ENCODE measurements at places on chromosomes 6 and 20.

GRCh38 chr20:41370176-41370575, 3.6 kb upstream of the EMILIN3 start:
- no peak for DNase-seq

DNA sequence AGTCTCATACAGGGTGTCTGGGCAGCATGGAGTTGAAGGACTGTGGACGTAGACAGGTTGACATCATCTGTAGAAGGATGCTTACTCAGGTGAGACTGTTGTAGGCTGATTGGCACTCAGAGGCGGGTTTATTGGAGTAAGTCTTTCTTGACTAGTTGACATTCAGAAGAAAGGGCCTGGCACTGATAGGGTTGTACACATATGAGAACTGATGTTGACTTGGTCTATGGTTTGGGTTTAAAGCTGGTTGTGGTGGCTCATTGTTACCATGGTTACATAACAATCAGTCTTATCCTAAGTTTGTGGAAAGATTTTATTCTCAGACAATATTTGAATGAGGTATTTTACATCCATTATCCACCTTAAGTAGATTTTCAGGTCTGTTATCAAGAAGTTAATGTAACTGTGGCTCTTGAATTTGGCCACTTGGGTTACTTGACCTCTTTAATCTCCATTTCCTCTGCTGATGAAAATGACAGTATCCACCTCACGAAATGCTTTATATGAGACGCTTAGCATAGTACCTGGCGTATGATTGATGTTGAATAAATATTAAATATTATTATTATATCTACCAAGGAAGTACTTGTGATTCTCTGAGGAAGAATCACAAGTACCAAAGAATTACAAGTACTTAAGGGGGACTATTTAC, 109.3 kb downstream of the DNAH8 start:
- no peak for DNase-seq

- DNase-seq: peak; percentile 37
Measured at GRCh38 chr20:4613718-4614620, 107.7 kb upstream of the PRND start.

- no peak for DNase-seq
Measured at GRCh38 chr20:21136015-21136732, 10.3 kb downstream of the KIZ start.

- no peak for DNase-seq
Measured at GRCh38 chr20:33814238-33814712, 3.1 kb downstream of the CHMP4B start.

- no peak for DNase-seq
Measured at GRCh38 chr6:34240329-34241248, 3.9 kb downstream of the HMGA1 start.

- DNase-seq: no peak
Measured at GRCh38 chr6:158168040-158168289, at the start of gene SERAC1. TSS of gene SERAC1 (minus strand) at chr6:158168262. CDS start at chr6:158158363, 9,899 bp downstream.

DNA sequence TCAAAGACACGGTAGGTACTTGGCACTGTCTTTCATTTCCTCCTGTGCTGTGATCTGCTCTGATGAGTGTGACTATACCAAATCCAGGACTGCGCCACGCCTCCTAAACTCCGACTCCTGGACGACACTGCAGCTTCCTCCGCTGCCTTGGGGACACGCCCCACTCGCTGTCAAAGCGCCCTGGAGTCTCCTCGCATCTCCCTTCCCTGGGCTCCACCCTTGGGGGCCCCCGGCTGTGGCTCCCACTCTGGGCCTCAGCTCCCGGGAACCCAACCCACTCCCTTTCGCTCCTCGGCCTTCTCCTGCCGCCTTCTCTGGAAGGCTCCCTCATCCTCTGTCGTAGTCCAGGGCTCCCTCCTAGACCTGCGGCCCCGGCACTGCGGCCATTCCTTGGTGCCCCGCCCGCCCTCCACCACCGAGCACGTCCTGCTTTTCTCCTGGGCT, 61.2 kb downstream of the RSPH3 start:
- no peak for DNase-seq

DNA sequence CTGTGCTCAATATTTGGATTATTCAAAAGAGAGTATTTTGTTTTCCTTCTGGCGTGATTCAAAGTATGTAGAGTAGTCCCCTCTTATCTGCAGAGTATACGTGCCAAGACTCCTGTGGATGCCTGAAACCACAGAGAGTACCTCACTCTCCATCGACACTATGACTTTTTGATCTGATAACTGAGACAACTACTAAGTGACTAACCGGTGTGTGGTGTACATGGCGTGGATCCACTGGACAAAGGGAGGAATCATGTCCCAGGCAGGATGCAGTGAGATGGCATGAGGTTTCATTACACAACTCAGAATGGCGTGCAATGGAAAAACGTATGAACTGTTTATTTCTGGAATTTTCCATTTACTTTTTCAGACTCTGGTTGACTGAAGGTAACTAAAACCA, 112.2 kb upstream of the PDE7B start:
- no peak for DNase-seq

GRCh38 chr20:50093240-50093639, 19.7 kb downstream of the UBE2V1 start:
- DNase-seq: no peak

- DNase-seq: peak; percentile 48
Measured at GRCh38 chr20:10309326-10309725, 90.7 kb downstream of the SNAP25 start.

DNA sequence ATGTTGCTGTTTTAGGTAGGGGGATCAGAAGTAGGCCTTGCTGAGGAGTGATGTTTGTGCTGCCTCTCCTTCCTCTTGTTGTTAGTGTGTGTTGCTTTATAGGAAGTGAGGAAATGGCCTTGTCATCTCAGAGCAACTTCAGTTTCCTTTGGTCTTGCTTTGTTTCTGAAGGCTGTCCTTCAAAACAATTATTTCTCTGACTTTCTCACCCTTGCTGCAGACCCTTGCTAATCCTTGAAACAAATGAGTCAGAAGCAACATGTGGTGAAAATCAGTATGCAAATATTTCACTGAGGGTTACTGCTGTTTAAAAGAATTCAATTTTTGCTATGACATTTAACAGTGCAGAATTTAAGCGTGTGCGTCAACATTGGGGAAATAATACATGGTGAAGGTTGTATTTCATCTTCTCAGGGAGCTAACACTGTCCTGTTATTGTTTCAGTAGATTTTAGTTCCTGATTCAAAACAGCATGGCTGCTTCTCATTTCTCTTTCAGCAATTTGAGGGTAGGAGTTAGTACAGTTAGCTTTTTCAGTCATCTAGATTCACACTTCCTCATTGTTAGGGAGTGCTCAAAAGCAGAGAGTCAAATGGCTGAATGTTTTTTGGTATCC, 13.8 kb downstream of the RNF144B start:
- DNase-seq: peak; percentile 64

GRCh38 chr6:112413780-112414179, 66.7 kb downstream of the RFPL4B start:
- DNase-seq: no peak

- DNase-seq: no peak
Measured at GRCh38 chr6:12232339-12232738, 57.8 kb upstream of the EDN1 start.

DNA sequence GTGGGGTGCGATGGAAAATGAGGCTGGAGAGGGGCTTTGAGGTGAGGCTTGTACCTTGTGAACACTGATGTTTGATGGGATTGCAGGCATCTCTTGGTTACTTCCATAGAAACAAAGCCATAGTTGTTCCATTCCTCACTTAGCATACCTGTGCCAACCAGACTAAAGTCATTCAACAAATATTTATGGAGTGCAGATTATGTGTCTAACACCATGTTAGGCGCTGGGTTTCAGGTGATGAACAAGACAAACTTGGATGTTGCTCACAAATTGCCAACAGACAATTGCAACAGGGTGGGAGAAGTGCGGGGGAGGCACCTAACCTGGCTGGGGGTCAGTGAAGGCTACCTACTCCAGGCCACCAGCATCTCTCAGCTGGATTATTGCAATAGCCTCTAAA, 1.5 kb downstream of the TTPAL start:
- no peak for DNase-seq

GRCh38 chr20:54208548-54209176, 775 bp downstream of the PFDN4 start:
- no peak for DNase-seq

- no peak for DNase-seq
Measured at GRCh38 chr20:2816583-2817340, 598 bp downstream of the TMEM239 start.

GRCh38 chr6:33958526-33959328, 154.9 kb upstream of the MLN start:
- DNase-seq: no peak

DNA sequence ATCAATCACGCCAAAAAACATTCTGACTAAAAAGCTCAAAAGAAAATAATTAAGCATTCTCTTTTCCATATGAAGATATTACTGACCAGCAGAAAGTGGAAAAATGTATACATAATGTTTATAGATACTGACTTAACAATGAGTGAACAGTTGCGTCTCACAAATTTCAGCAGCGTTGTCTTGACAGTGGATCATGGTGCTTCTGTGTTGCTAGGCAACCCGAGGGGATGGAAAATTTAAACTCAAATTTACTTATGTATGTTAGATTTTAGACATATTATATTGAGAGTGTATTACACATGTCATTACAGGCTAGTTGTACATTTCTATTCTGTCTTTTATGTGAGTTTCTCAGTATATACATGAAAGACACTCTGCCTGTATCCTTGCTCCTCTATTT, 110.2 kb downstream of the LAMA2 start:
- DNase-seq: no peak

DNA sequence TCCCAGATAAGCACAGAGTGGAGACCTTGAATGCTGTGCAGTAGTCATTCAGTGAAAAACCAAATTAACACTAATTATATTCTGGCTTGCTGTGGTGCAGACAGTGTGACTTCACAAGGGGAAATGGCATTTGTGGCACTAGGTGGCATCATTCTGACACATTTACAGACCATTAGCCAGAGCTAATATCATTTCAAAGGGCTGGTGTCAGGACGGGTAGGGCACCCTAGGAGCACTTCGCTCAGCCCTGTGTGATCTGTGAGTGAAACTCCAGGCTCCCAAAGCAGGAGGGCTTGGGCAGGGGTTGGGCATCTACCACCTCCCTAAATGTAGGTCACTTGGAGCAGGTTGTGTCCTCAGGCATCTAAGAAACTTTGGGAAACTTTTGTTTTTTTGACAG, 555.8 kb downstream of the PKHD1 start:
- no peak for DNase-seq

- DNase-seq: no peak
Measured at GRCh38 chr6:39171489-39172376, 56.7 kb upstream of the SAYSD1 start.

DNA sequence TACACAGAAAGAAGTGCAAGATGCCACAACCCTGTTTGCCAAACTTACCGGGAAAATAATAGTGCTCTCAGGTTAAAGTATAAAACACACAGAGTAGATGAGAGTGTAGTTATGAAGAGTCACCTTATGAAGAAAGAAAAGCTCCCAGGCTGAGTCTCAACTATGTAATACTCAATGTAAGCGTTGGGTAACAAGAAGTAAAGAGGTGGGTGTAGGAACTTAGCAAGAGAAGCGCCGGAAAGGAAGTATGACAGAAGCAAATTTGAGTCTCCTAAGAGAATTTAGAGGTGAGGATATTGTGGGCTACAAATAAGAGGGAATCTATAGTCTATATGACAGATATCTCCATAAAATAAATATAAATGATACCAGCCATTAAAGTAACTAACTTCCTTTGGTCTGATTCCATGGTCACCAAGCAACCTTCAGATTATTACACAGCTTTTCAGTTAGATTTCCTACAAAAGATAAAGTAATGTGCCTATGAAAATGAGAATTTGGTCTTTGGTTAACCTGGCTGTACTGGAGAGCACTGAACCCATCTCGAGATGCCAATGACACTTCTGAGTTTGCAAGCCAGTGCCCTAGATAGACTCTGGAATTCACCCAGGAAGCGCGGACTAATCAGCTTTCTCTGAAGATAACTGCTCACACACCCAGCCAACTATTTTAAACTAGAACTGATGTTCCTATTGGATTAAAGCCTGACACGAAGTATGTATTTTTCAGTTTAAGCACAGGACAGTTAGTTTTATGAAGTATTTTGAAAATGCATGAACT, 1.8 kb downstream of the TUBE1 start:
- no peak for DNase-seq

DNA sequence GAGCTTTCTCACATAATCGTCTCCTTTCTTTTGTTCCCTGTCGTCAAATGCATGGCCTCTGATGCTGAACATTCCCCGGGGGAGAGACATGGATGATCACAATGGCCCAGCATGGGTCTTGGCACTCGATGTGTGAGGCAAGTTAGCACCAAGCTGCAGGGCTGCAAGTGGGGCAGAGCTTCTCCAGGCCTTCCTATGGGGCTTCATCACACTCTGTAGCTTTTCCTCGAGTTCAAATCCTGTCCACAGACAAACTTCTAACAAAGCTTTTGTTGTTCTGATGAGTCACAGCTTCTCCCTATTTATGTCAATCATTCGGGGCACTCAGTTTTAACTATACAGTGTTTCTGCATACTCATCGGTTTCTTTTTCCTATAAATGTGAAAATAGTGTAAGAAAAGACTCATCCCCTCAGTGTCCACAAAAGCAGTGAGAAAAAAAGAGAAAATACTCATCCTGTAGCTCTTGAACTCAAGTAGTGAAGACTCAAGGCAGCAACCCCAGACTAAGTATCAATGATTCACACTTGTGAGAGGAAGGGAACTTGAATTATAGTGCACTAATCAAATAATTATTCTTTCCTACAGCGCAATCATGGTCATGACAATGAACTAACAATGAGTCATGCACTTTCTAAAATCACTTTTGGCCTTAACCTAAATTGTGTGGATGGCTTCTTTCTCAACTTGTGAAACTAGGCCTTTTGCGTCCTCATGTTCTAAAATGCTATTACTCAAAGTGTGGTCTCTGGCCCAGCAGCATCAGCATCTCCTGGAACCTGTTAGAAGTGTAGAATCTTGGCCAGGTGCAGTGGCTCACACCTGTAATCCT, 68.4 kb upstream of the NOX3 start:
- peak; percentile 35 for DNase-seq

DNA sequence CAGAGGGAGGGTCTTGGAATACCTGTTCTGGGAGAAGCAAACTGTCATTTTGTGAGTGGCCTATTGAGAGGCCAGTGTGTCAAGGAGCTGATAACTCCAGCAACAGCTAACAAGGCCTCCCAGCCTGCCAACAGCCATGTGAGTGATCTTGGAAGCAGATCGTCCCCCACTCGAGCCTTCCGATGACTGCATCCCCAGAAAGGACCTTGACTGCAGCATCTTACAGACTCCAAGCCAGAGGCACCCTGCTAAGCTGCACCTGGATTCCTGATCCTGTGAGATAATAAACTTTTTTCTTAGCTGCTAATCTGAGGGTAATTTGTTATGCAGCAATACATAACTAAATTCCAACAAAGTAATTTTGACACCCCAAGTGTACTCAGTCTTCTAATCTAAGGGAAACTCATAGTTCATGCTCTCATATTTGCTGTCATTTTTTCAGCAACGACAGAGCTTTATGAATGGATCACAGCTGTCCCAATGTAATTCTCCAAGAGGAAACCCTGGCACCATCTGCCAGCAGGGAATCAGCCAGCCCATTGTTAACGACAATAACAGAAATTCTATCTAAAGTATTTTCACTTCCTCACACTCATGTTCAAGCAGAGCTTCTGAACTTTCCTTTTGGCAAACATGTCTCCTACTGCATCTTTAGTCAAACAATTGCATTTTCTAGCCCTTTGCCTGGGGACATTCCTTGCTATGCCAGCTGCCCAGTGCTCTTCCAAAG, 470.2 kb upstream of the BTBD3 start:
- peak; percentile 30 for DNase-seq

Data from pulmonary artery endothelial cell (primary cell).